ENCODE measurements at places on chromosomes 3 and 15.

GRCh38 chr3:141011997-141012262 lies 39.2 kb upstream of the SPSB4 start:
- DNase-seq = no peak

- DNase-seq = no peak
These were observed 13.2 kb upstream of the THRB start for GRCh38 chr3:24507776-24508422.

GRCh38 chr3:103393395-103394186 lies 958.8 kb downstream of the ZPLD1 start:
- no peak for DNase-seq

DNA sequence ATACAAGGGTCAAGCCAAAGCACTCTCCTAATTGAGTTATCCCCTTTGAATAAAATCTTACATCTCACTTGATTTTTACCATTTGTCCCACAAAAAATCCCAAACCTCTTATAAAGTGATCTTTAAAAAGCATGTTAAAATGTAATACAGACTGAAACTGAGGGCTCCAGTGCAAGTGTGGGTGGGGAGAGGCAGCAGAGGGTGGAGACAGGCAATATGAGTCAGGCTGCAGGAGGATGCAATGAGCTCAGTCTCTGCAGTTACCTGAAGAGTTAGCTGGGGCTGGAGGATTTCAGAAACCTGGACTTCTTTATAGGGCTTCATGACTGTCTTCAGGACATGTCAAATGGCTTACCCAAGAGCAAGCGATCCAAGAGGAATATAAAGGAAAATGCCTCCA lies 14.2 kb upstream of the COLQ start:
- DNase-seq = no peak

GRCh38 chr3:10119376-10119775 lies 3.9 kb downstream of the BRK1 start:
- DNase-seq = no peak

- DNase-seq = no peak
These were observed 15.0 kb downstream of the SNAP23 start for GRCh38 chr15:42510258-42511006.

DNA sequence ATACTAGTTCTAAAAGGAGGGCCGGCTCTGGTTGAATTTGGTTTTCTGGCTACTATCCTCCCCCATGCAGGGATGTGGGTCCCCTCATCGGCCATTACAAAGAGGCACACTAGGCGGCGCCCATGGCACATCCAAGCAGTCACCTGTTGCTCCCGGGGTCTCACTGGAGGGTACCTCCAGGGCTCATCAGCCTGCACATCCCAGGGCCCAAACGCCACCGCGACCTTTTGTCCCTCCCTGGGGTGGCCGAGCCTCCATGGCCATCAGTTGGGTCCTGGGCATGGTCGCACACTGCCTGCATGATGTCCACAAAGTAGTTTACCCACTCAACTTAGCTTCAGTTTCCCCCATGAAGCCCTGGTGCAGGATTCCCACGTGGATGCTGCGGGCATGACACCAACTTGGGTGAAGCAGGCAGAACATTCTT lies 28.3 kb downstream of the IDH3A start:
- no peak for DNase-seq

DNA sequence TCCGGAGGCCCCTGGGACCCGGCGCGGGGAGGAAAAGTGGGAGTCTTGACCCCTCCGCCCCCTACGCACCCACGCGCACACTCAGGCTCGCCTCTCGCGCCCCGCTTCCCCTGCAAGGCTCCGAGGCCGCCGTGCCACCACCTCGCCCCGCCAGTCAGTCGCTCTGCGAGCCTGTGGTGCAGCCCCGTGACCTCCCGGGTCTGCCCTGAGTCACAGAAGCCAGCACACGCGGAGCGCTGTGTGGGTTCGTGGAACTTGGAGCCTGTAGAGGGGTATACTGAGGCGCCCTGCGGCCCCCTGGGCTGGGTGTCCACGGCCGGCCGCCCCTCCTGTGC lies 380 bp upstream of the ALS2CL start:
- DNase-seq = no peak

- DNase-seq = no peak
These were observed 9.5 kb downstream of the CHSY1 start for GRCh38 chr15:101242160-101242998.

DNA sequence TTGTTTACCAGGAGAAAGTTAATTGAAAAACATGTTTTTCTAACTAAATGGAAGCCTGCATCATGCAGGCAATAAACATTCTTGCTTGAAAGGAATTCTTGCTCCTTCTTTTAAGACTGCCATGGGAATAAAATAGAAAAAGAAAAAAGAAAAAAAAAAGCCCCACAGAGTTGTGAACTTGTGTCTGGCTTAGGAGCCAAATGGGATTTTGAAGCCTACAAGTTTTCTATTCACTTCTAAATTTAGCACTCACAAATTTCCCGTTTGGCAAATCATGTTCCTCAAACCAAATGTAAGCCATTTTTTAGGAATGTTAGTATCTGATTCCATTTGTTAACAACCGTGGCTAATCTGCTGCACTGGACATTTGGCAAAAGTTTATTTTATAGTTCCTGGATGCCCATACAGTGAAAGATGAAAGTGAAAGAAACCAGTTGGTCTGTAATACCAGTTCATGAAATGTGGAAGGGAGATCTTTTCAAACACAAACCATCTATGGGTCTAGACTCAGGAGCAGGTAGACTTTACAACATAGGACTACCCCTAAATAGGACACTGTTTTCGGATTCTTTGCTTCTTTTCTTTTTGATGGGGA lies 133.8 kb upstream of the GMNC start:
- no peak for DNase-seq

- DNase-seq = no peak
These were observed 62.0 kb upstream of the SLC2A2 start for GRCh38 chr3:171088496-171088895.

GRCh38 chr3:9194509-9195184 lies 54.8 kb downstream of the SRGAP3 start:
- no peak for DNase-seq

DNA sequence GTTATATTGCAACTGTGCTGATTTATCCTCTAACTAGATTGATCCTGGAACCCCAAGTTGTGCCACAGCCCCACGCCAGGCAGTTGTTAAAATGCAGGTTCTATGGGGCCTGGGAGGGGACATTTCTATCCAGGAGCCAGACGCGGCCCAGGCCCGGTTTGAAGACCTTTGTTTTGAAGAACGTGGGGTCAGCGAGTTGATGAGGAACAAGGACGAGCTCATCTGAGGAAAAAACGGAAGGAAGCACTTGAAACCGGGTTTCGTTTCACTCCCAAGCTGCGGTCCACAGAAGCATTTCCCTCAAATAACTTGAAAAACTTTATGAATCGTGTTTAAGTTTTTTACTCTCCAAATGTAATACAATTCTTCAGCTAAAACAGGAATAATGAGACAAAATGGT lies 76.4 kb downstream of the CHSY1 start:
- DNase-seq = no peak

DNA sequence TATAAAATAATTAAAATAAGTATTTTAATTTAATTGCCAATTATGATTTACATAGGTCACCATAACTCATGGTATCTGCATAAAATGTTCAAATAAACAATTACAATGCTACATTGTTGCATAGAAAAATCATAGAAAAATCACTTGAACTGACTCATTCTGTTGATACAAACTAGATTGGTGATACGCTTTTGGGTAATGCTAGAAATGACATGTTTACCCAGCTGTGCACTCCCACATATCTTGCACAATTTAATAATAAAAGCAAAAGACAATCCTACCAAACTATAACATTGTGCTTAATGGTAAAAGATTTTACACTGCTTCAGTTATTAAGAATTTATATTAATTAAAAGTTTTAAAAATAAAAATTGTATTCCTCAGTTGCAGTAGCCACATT lies 45.8 kb upstream of the FBXL22 start:
- no peak for DNase-seq

DNA sequence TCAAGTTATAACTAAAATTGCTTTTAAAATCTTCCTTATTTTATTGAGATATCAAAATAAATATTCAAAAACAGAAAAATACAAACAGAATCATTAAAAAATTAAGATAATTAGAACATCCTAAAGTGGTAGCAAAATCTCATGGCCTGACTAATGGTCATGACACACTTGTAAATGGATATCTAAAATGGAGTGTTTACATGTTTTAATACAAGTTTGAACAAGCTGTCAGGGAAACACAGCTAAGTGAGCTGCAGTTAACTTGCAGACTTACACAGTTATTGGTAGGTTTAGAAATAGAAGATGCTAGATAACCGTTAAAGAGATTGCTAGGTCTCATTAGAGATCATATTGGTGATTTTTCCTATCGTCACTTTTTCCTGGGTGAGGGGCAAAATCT lies 242.3 kb downstream of the LPP start:
- DNase-seq = no peak

GRCh38 chr3:46668116-46668515 lies 25.4 kb downstream of the ALS2CL start:
- DNase-seq = no peak

DNA sequence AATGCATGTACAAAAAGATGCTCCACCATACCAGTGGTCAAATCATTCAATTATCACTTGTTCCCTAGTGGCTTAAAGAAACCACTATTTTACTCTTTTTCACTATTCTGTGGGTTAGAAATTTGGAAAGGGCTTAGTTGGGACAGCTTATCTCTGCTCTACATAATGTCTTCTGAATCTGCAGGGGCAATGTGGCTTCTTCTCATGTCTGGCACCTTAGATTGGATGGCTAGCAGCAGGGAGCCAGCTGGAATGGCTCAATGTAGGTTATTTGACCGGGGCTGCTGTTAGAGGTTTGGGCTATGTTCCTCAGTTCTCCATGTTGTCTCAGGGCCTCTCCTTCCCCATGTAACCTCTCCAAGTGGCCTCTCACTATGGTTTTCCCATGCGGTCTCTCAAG lies 57.5 kb upstream of the EPHB1 start:
- DNase-seq = no peak

- DNase-seq = no peak
These were observed 165.2 kb downstream of the SLCO3A1 start for GRCh38 chr15:92018535-92019239.

- DNase-seq = no peak
These were observed 99.4 kb upstream of the HACD2 start for GRCh38 chr3:123684209-123684608.

All from activated T-helper 1 cell treated with anti-CD3 and anti-CD28 coated beads, Interleukin-2, amount 50 U/mL, for 16 hours (primary cell).